ENCODE measurements at places on chromosomes 4 and X. TPM values are rescaled to one million over a fixed set of nuclear protein-coding genes. Genes with fewer than 3 reads are reported as not detected.
A peak's percentile ranks its signal among the peaks of the same experiment; 100 is the strongest.

Gene NKRF
- 11.6 TPM for total RNA-seq

Gene ZGRF1
- 62.6 TPM for total RNA-seq

Gene TTC29
- 0.12 TPM for total RNA-seq

Gene PITX2
- 0.35 TPM for total RNA-seq

Gene SULT1E1
- 0.12 TPM for total RNA-seq

Gene BBS7
- total RNA-seq = 15.9 TPM

Gene TRIM61
- total RNA-seq = 0.38 TPM

DNA sequence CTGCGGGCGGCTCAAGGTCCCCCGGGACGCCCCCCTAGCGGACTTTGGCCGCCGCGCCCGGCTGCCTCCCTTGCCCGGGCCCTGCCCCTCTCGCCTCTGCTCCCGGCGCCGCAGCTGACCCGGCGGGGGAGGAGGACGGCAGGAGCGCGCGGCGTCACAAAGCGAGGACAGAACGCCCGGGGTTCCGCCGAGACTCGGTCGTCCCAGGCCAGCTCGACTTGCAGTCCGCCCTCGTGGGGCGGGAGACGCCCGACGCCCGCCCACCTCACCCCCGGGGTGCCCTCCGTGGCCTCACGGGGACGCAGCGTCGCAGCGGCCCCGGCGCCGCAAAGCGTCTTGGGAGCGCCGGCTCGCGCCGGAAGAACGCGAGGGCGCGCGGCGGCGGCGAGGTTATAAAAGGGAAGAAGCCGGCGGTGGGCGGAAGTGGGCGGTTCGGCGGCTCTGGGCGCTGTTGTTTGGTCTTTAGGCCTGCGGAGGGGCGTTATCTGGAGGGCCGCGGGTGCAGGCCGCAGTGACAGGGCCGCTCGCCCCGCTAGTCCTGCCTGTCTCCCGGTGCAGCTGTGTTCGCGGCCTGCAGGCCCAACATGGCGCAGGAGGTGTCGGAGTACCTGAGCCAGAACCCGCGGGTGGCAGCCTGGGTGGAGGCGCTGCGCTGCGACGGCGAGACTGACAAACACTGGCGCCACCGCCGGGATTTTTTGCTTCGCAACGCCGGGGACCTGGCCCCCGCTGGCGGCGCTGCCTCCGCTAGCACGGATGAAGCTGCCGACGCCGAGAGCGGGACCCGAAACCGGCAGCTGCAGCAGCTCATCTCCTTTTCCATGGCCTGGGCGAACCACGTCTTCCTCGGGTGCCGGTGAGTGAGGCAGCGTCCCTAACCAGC lies at the start of gene CDKN2AIP:
CDKN2AIP (plus strand) TSS at position 423 of the 883 bp plus-strand sequence; CDS start at position 585, 162 bp downstream.
- peaks cover 24% of the 10 kb centered on the region for H3K36me3 ChIP-seq
- peaks cover 6% of the 10 kb centered on the region for H3K4me1 ChIP-seq
- DNase-seq = peak; percentile 97
- H3K4me3 ChIP-seq = peak within 1 kb of the TSS; percentile 85

- no peak overlapping the region for H3K27ac ChIP-seq
- H3K4me3 ChIP-seq = no peak overlapping the region
- H3K36me3 ChIP-seq = no peaks in the 10 kb centered on the region
- H3K27me3 ChIP-seq = peaks cover 7% of the 10 kb centered on the region
- no peak for DNase-seq
These were observed 49.2 kb downstream of the SEL1L3 start for GRCh38 chr4:25813448-25814106.

GRCh38 chrX:113522814-113523213 lies 682.2 kb upstream of the AMOT start:
- H3K4me3 ChIP-seq = no peak overlapping the region
- no peaks in the 10 kb centered on the region for H3K36me3 ChIP-seq

DNA sequence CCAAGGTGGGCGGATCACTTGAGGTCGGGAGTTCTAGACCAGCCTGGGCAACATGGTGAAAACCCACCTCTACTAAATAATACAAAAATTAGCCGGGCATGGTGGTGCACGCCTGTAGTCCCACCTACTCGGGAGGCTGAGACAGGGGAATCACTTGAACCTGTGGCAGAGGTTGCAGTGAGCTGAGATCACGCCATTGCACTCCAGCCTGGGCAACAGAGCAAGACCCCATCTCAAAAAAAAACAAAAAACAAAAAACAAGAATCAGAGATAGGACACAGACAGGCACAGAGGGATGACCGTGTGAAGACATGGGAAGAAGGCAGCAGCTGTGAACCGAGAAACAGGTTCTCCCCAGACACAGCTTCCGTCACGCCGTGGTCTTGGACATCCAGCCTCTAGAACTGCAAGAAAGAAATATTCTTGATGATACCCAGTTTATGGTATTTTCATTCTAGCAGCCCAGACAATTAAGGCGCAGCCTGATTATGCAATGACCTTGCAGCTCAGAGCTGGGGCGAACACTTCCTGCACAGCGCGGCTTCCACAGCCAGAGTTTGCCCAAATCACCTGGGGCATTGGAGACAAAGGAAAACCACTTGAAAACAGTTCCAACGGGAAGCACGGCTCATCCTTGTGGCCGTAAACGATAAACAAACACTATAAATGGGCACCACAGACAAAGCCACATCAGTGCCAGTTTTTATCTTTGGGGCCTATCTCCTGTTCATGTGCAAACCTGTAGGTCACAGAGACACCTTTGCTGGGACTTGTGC lies 4.2 kb upstream of the ARSD start:
- H3K27ac ChIP-seq = no peak overlapping the region
- no peaks in the 10 kb centered on the region for H3K27me3 ChIP-seq
- peaks cover 8% of the 10 kb centered on the region for H3K4me1 ChIP-seq
- no peak overlapping the region for H3K4me3 ChIP-seq
- no peaks in the 10 kb centered on the region for H3K36me3 ChIP-seq

- DNase-seq = no peak
- 0 out of 2 replicates have a peak, but pooled peaks cover 8% of the 10 kb centered on the region for H3K36me3 ChIP-seq
- H3K27me3 ChIP-seq = no peaks in the 10 kb centered on the region
- H3K4me3 ChIP-seq = no peak overlapping the region
- no peaks in the 10 kb centered on the region for H3K4me1 ChIP-seq
These were observed 7.3 kb downstream of the FGFBP2 start for GRCh38 chr4:15955670-15956069.

- H3K27me3 ChIP-seq = no peaks in the 10 kb centered on the region
- H3K4me1 ChIP-seq = peaks cover 53% of the 10 kb centered on the region
- no peaks in the 10 kb centered on the region for H3K36me3 ChIP-seq
- no peak overlapping the region for H3K4me3 ChIP-seq
These were observed 46.2 kb downstream of the FHIP1A start for GRCh38 chr4:151455212-151455611.

GRCh38 chr4:7871356-7871755 lies 68.3 kb downstream of the AFAP1 start:
- H3K36me3 ChIP-seq = no peaks in the 10 kb centered on the region
- no peaks in the 10 kb centered on the region for H3K27me3 ChIP-seq
- H3K27ac ChIP-seq = no peak overlapping the region
- DNase-seq = no peak

- no peak overlapping the region for H3K4me3 ChIP-seq
- H3K36me3 ChIP-seq = no peaks in the 10 kb centered on the region
- H3K27ac ChIP-seq = no peak overlapping the region
- H3K27me3 ChIP-seq = no peaks in the 10 kb centered on the region
- DNase-seq = no peak
- 0 out of 2 replicates have a peak, but pooled peaks cover 4% of the 10 kb centered on the region for H3K4me1 ChIP-seq
These were observed 179.5 kb upstream of the TBL1X start for GRCh38 chrX:9285342-9285771.

DNA sequence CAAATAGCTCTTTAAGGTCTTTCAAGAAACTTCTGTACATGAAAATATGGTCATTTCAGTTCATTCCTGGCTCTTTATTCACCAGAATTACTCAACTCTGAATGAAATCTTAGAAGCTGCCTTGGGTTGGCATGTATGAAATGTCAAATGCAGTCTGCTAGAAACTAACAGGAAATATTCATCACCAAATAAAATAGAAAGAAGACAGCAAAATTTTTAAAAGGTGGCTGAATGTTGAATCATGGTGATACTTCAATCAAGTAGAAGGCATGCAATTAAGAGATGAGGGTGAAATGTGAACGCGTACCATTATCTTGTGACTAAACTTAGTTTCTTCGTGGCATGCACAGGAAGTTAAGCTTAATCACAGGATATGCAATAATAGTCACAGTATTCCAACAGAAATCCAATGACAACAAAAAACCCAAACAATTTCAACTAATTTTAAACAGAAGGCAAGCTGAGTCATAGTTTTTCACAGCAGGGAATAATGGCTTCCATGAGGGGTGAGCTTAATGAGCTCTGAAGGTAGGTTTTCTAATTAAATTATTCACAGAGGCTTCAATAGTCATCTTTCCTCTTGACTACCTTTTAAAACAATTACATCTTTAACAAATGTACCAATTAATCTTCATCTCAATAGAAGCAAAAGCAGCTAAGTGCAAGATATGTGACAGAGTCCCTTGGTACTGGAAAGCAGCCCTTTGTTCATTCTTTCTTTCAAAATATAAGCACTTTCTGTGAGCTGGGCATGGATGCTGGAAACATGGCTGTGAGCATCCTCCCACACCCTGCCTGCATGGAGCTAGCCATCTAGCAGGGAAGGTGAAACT lies 44.5 kb downstream of the SCFD2 start:
- H3K27me3 ChIP-seq = no peaks in the 10 kb centered on the region
- no peaks in the 10 kb centered on the region for H3K36me3 ChIP-seq
- H3K4me3 ChIP-seq = no peak overlapping the region
- DNase-seq = peak; percentile 4

DNA sequence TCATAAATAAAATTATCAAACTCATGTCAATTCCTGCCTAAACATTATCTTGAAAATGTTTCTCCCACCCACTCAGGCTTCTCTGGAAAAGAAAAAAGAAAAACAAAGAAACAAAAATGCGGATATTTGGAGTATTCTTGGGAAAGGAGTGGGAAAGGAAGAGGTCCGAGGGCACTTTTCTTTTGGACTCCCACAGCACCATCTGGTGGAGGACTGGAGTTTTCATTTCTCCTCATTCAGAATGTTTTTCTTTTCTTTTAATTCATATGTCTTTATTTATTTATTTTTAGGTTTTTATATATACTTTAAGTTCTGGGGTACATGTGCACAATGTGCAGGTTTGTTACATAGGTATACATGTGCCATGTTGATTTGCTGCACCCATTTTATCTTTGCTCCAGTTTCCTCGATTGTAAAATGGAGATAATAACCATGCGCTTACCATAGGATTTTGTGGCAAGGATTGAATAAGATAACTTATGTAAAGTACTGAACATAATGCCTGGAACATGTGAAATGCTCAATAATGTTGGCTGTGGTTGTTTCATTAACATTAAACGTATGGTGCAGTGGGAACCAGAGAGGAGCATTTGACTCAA lies 8.0 kb upstream of the KCNE5 start:
- H3K4me1 ChIP-seq = no peaks in the 10 kb centered on the region
- no peak overlapping the region for H3K4me3 ChIP-seq
- H3K27me3 ChIP-seq = no peaks in the 10 kb centered on the region

GRCh38 chr4:78560296-78560963 lies 8.9 kb downstream of the ANXA3 start:
- H3K27ac ChIP-seq = no peak overlapping the region
- H3K4me1 ChIP-seq = peaks cover 31% of the 10 kb centered on the region
- no peak for DNase-seq
- no peaks in the 10 kb centered on the region for H3K36me3 ChIP-seq
- no peak overlapping the region for H3K4me3 ChIP-seq

GRCh38 chr4:169070071-169070894 lies 60.2 kb upstream of the CBR4 start:
- no peaks in the 10 kb centered on the region for H3K27me3 ChIP-seq
- no peak overlapping the region for H3K4me3 ChIP-seq
- peak; percentile 92 for DNase-seq
- H3K36me3 ChIP-seq = no peaks in the 10 kb centered on the region

DNA sequence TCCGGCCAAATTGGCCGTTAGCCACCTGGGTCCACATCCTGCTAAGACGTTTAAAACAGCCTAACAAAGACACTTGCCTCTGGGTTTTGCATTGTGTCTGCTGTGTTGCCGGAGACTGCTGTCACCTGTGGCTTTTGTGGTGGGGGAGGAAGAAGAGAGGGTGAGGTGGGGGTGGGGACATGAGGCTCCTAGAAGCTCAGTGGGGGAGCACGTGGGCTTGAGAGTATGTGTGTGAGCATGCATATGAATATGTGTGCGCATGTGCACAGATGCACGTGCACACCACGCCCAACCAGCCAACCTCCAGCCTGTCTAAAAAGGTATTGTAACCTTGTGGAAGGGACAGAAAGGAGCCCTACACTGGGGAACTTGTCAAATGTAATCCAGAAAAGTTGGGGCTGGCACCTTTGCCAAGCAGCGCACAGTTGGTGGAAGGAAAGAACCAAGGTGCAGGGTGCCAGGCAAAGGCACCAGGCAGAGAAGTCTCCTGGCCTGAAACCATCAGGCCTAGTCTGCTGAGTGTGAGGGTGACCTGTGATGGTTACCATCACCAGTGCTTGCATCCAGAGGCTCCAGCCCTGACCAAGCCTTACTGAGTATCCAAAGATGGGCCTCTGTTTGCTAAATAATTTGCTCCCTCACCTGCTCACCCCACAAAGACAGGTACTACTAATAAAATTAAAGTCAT lies 10.1 kb upstream of the SASH3 start:
- DNase-seq = no peak
- no peak overlapping the region for H3K27ac ChIP-seq
- H3K4me3 ChIP-seq = no peak overlapping the region
- no peaks in the 10 kb centered on the region for H3K27me3 ChIP-seq
- no peaks in the 10 kb centered on the region for H3K4me1 ChIP-seq
- no peaks in the 10 kb centered on the region for H3K36me3 ChIP-seq

- H3K36me3 ChIP-seq = peaks cover 4% of the 10 kb centered on the region
- peaks cover 11% of the 10 kb centered on the region for H3K4me1 ChIP-seq
- H3K27ac ChIP-seq = no peak overlapping the region
- no peak overlapping the region for H3K4me3 ChIP-seq
- DNase-seq = no peak
- no peaks in the 10 kb centered on the region for H3K27me3 ChIP-seq
These were observed 60.6 kb upstream of the TLR2 start for GRCh38 chr4:153623491-153623890.

- DNase-seq = no peak
- H3K27ac ChIP-seq = no peak overlapping the region
- no peaks in the 10 kb centered on the region for H3K4me1 ChIP-seq
- no peak overlapping the region for H3K4me3 ChIP-seq
These were observed 70.3 kb upstream of the NDP start for GRCh38 chrX:44043496-44043895.

DNA sequence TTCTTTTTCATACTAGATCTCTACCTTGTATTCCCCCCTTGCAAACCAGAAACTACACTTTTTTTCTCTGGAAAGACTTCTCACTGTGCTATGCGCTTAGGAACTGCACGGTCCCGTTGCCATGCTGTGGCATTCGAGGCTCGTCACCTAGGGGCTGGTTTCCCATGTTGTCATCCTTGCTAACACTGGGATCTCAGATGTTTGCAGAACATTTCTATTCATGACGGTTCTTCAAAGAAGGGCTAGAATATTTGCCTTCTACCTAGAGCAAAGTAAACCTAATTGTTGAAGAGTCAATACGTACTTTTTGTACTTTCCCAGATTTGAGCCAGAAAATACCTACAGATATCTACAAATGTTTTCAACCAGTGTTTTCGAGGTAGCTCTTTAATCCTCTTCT lies 41.0 kb downstream of the RS1 start:
- H3K27ac ChIP-seq = no peak overlapping the region
- H3K27me3 ChIP-seq = no peaks in the 10 kb centered on the region
- DNase-seq = no peak
- no peaks in the 10 kb centered on the region for H3K4me1 ChIP-seq
